Frontal cortex (tissue), 4 donors: ENCODE measurements at places on chromosomes 12 and 14. TPM values are rescaled to one million over a fixed set of nuclear protein-coding genes. Genes with fewer than 3 reads are reported as not detected.

DNA sequence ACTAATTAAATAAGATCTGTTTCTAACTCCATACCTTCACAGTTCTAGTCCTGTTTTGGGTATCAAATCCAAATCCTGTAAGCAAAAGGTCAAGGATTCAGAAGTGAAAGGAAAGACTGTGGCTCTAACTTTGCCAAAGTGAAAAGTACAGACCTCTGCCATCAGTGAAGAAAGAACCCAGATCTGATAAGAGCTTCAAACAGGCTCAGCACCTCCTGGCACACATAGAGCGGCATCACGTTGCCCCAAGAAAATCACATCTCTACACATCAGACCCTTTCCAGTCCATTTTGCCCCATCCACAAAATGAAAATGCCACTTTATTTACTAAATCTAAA lies 23.2 kb downstream of the CLIP1 start:
- no peak for DNase-seq

- no peak for DNase-seq
Measured at GRCh38 chr12:72673853-72674252, 401.7 kb downstream of the TRHDE start.

DNA sequence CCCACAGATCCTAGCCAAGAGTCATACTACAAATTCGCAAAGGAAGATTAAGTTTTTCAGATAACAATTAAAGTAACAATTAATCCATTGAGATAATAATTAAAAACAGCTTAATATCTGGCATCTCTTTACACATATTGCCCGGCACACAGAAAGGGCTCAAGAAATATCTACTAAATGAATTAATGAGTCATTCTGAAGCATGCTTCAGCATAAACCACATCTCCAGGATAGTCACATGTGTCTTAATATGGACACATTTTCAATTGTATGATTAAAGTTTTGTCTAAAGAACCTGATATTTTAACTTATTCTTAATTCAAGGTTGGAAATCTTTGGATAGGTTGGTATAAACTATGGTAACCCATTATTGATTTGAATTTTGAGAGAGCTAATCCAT lies 9.6 kb downstream of the ITPR2 start:
- DNase-seq, result no peak

DNA sequence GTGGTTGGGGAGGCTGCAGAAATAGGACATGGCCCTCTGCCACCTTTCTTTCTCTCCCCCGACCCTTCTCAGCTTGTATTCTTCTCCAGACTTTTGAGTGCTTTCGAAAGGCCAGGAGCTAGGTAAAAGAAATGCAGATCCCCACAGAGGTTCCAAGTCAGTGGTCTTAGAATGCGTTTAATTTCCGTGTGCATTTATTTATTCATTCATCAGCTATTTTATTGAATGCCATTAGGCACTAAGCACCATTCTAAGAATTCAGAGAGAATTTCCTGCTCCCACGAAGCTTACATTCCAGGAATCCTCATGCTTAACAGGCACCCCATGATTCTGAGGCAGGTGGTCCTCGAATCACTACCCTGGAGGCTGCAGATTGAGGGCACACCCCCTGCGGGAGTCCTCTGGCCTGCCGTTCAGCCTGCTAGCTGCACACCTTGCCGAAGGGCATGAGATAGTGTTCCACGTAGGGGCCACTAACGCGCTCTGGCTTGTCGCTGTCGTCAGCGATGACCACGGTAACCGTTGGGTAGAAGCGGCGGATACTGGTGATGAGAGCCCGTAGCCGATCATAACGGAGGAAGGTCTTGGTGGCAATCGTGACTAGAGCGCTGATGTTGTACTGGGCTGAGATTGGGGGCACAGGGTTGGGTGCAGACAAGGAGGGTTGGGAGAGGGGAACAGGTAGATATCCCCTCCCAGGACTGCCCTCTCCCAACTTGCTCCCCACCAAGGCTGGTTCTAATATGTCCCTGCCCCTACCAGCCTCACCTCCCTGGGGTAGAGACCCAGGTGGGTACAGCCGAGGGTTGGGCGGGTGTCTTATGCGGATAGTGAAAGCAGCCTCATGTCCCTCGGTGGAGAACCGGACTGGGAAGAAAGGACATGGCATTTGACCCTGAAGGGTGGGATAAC lies 4.5 kb downstream of the B4GALNT1 start:
- no peak for DNase-seq

- DNase-seq, result no peak
Measured at GRCh38 chr14:90740081-90740480, 76.1 kb downstream of the TTC7B start.

- no peak for DNase-seq
Measured at GRCh38 chr12:75471902-75472890, 8.4 kb upstream of the GLIPR1 start.

DNA sequence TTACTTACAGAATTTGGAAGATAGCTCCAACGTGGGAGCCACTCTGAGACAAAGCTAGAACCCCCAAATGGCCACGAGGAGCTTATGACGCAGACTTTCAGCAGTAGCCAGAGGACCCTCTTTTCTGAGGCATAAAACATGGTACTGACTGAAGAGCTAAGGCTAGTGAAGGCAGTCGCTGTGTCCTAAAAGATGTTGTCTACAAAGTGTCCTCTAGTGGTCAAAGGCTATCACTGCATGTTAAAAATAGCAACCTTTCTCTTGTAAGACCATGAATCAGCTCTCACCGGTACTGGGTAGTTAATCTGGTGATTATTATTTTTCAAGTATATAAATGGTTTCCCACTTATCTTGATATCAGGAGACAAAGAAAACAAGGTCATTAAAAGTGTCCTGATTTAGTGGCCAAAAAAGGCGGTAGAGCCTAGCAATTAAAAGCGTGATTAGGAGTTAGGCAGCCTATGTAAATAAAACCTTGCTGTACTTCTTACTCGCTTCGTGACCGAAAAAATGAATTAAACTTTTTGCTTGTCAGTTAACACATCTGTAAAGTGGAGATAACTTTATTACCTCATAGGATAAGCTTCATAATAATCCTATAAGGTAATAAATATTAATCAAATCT lies 47.0 kb upstream of the LGR5 start:
- no peak for DNase-seq

DNA sequence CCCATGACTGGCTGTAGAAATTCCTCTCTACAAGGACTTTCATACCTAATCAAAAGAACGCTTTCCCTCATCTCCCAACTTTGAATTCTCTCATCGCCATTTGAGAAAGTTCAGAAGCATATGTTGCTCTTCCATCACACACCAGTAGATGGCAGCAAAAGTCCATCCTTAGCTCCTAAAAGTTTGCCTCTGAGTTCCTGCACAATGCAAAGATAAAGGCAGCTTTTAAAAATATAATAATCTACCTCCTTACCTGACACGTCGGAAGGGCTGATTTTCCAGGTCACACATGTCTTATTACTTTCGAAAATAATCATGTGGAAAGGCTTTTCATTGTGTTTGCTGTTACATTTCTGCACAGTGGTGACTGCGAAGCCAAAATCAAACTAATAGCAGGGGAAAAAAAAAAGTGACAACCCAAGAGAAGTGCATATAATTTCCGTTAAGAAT lies 456.7 kb upstream of the SEL1L start:
- peak; percentile 18 for DNase-seq

DNA sequence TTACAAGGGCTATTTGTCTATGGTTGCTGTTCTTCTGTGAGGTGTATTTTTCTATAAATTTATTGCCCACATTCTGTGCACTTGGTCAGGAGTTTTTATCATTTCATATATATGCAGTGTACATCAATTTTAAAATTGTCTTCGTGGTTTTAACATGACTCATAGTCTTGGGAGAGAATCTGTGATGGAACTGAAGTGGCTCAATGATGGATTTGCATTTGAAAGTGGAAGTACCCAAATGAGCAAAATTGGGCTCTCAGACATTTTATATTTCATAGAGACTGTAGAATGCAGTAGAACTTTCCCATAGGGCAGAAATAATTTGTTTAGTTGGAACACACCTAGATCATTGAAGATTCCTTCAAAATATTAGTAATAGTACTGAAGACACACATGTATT lies 1.9 kb upstream of the SCFD1 start:
- DNase-seq, result no peak

DNA sequence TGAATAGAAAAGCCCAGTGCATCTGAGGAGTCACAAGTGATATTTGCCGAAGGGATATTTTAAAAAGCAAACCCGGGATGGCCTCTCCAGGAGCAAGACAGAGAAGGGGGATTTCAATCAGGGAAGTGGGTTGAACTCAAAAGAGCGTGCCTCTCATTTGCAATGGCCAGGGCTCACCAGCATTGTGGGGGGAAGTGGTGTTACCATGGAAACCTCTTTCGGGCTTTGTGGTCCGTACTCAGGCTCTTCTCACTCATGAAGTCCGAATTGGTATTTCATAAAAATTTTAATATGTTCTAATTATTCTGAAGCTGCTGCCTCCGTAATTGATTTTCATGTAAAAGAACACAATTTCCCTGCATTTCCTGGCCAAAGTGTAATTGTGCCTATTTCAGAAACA lies 79.8 kb downstream of the SLC15A4 start:
- DNase-seq, result no peak

DNA sequence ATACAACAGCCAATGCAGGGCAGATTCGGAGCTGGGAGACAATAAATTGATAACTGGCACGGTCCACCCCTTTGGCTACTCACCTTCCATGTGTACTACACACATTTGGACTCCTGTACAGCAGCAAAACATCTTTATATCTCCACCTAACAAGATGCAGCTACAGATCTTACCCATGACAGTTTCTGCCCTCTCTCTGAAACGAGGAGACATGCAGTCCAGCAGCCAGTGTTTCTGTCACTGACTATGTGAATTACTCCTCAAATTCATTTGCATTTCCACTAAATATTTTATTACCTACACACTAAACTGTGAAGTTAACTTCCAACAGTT lies 58.7 kb upstream of the BEGAIN start:
- no peak for DNase-seq

DNA sequence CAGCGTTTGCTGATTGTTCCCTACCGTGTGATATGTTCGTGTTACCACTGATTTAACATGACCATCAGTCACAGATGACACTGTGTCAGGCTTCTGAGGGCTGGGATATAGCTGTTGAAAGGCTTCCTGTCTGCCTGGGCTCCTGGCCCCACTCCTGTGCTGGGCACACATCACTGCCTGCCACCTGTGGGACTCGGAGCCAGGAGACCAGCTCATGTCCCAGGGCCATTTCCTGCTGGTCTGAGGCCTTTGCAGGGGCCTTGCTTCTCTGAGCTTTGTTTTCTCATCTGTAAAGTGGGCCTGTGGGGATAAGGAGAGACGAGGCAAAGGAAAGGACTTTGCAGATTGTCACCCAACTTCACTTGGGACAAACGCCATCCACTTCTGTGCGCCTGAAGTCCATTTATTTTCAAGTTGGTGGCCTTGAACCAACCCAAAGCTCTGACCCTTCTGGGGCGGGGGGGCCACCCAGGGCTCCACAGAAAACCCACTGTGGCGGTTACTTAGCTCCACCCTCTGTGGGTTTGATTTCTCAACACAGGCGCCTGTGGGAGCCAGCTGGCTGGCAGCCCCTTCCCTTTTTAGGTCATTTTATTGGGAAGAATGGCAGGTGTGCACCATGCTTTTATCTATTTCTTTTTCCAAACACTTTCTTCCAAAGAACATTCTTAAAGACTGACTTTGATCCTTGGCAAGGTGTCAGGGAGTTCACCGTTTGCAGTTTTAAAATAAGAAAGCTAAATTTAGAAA lies 54.1 kb downstream of the BEGAIN start:
- DNase-seq, result peak; percentile 15

DNA sequence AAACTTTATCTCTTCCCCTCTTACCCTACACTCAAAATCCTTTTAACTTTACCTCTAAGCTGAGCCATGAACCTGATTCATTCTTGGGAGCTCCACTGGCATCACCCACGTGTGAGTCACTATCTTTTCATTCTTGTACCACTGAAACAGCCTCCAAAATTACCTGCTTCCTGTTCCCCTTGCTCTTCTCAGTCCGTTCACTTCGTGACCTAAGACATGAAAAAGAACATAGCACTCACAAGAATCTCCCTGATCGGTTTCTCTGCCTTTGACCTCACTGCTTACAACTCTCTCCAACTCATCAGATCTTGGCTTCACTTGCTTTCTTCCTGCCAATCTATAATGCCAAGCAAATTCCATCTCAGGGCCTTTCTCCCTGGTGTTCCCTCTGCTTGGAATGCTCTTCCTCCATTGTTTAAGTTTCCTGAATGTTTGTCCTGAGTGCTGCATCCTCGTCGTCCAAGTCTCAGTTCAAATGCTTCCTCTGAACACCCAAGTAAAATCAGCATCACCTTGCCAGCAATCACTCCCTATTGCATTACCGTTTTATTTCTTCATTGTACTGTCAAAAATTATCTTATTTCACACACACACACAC lies 9.2 kb downstream of the GLIPR1 start:
- DNase-seq, result no peak

DNA sequence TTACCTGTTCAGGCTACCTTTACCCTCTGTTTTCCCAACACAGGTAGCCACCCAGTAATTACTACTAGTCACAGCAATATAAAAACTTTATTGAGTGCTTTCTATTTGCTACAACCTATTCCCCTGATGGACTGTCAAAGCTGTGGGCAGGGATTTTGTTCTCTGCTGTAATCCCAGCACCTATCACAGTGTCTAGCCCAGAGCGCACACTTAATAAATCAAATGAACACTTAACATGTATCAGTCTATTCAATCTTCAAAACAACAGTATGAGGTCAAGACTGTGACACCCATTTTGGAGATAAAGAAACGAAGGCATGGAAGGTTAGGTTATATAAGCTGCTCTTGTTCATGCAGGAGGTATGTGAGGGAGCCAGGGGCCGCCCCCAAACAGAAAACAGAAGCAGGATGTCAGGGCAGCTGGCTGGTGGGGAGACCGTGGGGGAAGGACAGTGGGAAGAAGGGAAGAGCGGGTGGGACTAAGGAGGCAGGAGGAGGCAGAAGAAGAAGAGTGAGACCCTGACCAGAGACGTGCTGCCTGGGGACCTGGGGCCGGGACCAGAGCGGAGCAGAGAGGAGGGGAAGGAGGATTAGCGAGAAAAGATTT lies 1.7 kb downstream of the TNFRSF1A start:
- no peak for DNase-seq

- DNase-seq, result no peak
Measured at GRCh38 chr12:49813131-49813530, 15.1 kb downstream of the NCKAP5L start.

DNA sequence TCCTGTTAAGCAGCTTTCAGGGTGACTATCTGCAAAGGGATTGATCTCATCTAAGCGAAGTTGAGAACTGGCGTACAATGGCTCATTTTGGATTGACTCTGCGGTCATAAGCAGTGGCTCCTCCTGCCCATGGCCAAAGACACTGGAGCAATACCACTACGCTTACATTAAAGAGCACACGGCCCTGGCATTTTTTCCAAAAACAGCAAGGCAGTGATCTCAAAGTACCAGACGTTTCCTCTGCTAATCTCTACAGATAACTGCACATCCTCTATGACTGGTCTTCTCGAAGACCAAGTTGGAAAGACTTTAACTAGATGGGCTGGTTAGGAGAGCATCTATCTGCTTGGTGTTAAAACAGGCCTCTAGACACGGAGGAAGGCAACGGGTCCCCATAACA lies 2.7 kb downstream of the PITPNM2 start:
- no peak for DNase-seq

- DNase-seq, result no peak
Measured at GRCh38 chr12:17358835-17359234, 731.2 kb downstream of the RERGL start.

GRCh38 chr12:45483571-45483970 lies 245.9 kb upstream of the ARID2 start:
- no peak for DNase-seq

- DNase-seq, result no peak
Measured at GRCh38 chr12:6425590-6426531, 18.9 kb upstream of the CD27 start.

The DGLUCY gene
- total RNA-seq, result 23.2 TPM

The ACOT4 gene
- 1.2 TPM for total RNA-seq

The ATP2A2 gene
- 149 TPM for total RNA-seq

The SLC39A5 gene
- not detected for total RNA-seq
